ENCODE measurements at places on chromosomes 3 and 15.

DNA sequence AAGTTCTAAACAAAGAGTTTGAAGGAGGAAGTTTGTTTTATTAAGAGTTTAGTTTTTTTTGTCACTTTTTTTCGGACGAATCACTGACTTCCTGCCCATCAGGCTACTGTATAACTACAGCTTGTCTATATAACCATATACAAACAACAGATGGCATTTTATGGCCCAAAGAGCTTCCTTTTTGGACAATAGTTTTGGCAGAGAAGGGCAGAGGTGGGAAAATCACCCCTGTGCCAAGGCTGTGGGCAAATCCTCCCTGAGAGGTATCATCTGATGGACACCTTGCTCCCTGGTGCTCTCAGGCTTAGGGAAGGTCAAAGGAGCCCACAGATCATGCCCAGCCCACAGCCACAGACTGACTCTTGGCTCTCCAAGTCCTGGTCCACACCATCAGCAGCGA is 113.4 kb downstream of the OXNAD1 start:
- no peak for DNase-seq

DNA sequence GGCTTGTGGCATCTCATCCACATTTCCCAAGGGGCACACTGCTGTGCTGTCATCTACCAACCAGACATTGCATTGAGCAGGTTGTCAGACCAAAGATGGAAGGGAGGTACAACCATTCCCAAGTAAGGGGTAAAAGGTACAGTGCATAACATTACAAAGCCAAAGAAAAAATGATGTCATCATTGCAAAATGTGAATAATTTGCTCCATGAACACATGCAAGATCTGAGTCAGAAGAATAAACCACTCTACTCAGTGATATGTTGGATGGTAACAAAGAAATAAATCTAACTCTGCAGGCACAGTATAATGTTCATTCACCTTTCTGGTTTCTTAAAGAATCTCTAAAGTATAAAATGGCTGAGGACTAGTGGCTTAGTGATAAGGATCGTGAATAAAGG is 202.7 kb downstream of the MAGI1 start:
- peak; percentile 58 for DNase-seq

DNA sequence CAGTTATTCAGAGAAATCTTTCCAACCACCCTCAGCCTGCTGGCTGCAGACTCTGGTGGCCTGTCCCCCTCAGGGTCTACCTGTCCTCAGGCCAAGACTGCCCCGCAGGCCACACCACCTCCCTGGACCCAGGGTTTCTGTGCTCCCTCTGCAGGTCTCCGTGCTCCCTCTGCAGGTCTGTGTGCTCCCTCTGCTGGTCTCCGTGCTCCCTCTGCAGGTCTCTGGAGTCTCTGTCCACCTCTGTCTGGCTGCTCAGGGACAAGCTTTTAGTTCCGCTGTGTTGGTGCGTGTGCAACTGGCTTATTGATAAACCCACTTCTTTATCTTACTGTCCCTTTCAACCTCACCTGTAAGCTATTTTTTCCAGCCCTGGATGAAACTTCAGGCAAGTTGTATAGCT is 30.1 kb downstream of the BDH1 start:
- peak; percentile 61 for DNase-seq

GRCh38 chr15:67807141-67807540 is 18.2 kb upstream of the SKOR1 start:
- DNase-seq: no peak

GRCh38 chr3:147407498-147408187 is 1.3 kb upstream of the ZIC4 start:
- DNase-seq: peak; percentile 52

DNA sequence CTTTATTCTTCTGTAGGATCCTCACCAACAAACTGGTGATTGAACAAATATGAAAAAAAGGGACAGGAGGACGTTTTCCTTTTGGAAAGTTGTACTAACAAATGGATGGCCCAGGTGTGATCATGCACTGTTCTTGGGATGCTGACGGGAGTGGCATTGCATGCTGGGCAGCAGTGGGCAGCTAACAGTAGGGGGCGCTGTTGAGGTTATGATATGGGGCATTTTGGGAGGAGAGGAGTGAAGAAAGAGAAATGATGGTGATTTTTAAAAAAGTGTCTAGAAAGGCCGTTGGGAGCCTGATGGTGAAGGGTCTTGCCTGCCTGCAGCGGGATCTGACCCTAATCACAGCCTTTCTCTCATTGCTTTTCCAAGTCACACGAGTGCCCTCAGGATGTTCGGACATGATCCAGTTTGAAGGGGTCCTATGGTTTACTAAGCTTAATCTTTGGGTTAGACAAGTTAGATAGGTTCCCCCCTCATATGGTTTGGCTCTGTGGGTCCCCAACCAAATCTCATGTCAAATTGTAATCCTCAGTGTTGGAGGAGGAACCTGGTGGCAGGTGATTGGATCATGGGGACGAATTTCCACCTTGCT is 46.2 kb upstream of the PRTG start:
- DNase-seq: no peak

DNA sequence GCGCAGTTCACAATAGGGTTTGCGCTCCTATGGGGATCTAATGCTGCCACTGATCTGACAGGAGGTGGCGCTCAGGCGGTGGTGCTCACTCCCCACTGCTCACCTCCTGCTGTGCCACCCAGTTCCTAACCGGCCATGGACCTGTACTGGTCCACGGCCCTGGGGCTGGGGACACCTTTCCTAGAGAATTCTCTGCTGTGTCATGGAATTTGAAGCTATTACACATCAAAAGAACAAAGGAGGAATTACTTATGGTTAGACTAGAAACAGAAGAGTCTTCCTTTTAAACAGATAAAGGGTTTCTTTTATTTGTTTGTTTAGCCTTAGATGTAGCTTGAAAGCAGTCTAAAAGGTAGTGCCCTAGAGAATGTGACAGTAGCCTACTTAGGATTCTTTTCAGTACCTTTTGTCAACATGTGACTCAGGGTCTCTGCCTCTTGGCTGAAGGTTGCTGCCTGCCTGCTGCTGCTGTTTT is 50.3 kb downstream of the PAK2 start:
- DNase-seq: no peak

DNA sequence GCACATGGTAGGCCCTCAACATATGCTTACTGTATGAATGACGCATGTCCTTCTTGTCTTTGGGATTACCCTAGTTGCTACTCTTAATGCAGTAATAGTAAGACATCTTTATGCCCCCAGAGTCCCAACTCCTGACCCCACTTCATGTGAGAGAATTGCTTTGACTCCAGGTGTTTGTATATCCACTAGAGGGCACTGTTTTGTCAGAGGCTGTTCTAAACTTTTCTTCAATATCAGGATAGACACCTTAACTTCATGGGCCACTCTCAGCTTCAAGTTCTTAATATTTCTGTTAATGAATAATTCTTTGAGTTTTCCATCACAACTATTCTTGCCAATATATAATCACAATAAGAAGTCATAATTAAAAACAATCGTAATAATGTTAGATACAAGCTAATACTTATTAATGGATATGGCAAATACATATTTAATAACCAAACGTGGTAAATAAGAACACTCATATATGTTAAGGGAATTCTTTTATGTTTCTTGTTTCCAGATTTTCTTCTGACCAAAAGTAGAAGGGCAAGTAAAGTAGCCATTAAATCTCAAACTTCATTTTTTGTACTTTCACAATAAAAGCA is 337.2 kb upstream of the DNAJC19 start:
- peak; percentile 38 for DNase-seq

GRCh38 chr15:39388118-39388517 is 192.8 kb upstream of the THBS1 start:
- DNase-seq: no peak

DNA sequence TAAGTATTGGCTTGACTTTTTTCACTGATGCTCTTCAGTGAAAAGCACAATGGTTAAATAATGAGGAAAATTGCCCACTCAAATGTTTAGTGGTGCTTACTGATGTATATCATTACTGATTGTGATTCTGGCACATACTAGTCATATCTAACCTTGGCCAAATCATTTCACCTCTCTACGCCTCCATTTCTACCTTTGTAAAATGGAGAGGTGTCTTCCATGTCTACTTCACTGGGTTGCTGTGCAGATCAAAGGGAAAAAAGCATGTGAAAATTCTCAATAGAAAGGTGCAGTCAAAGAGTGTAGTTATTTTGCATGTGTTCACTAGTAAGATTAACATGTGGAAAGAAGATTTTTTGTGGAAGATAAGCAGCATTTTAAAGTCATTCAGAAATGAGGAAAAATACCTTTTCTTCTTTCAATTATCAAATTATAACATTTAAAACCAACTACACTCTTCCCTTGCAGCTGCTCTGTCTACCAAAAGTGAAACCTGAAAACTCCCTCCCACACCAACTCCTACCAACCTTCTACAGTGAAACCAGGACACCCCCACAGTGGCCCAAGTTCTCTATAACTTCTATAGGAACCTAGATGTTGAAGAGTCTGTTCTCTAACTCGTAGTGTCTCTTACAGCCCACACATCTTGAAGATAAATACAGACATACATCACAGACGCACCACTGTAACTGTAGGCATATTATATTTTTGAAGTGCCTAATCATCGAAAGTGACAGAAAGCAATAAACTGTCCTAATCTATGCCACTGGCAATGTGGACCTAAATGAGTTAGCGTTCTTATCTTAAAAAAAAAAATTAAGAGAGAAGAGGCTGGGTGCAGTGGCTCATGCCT is 1.4 kb downstream of the CD200R1 start:
- no peak for DNase-seq

DNA sequence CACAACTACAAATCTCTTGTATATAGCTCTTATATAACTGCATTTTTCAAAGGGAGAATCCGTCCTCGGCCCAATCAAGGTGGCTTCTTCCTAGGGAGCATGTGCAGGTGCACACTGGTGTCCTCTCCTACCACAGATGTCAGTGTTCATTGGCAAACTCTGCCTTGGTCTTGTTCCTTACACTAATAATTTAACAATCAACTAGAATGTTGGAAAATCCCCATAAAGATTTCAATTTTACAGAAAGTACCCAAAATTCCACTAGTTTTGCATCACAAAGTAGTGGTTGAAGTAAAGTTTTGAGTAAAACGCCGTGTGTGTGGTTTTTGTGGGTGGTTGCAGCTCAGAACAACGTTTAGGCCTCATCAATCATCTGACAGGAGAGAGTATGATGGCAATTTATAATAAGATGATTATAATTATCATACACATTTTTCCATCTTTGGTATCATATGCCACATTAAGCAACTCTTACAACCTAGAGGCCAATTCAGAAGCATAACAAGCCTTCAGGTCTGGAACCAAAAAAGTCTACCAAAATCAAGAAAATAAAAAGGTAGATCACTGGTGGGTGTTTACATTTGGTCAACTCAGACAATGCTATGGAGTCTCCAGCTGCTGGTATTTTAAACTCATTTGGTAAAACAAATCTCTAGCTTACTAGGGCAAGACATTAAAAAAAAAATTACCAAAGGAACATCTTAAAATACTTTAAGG is 128.9 kb upstream of the BHLHE40 start:
- DNase-seq: no peak

DNA sequence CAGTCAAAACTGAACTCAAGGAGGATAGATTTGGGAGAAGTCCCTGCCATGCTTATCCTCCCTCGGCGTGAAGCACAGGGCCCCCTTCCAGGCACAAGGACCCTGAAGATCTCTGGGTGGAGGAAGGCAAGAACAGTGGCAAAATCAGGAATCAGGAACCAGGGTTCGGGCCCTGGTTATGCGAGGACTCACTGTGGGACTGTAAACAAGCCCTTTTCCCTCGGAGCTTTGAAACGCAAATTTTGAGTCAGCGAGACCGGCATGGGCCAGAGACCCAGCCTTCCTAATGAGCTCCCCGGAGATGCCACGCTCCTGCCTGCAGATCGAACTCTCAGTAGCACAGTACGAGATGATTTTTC is 70.1 kb downstream of the SLC12A8 start:
- DNase-seq: no peak

DNA sequence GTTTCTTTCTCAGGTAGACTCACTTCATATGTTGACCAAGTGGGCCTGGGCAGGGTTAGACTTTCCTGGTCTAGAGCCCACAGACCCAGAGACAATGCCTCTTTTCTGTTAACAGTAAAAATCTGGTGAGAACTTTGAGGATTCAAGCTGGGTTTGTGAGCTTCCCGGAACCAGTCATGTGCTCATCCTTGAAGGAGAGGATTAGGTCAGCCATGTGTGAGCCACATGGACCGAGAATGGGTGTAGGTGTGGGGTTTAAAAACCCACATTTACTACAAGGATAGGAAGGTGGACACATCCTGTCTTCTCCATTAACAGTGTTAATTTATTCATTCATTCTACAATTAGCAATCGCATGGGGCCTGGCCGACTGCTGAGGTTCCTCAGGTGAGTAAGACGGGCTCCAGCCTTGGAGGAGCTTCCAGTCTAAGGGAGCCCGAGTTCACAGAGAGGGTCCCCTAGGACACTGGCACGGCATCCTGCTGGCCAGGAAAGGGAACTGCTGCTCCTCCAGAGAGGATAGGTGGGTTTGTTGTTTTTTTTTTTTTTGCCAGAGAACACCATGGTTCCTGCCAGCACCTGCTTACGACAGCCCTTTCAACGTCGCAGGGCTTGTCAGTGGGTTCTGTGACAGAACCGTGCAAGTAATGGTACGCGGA is 69.0 kb downstream of the SQOR start:
- DNase-seq: peak; percentile 4

- DNase-seq: no peak
Measured at GRCh38 chr3:9061634-9062033, 98.4 kb upstream of the RAD18 start.

- DNase-seq: no peak
Measured at GRCh38 chr3:95048564-95048963, 985.7 kb downstream of the NSUN3 start.

DNA sequence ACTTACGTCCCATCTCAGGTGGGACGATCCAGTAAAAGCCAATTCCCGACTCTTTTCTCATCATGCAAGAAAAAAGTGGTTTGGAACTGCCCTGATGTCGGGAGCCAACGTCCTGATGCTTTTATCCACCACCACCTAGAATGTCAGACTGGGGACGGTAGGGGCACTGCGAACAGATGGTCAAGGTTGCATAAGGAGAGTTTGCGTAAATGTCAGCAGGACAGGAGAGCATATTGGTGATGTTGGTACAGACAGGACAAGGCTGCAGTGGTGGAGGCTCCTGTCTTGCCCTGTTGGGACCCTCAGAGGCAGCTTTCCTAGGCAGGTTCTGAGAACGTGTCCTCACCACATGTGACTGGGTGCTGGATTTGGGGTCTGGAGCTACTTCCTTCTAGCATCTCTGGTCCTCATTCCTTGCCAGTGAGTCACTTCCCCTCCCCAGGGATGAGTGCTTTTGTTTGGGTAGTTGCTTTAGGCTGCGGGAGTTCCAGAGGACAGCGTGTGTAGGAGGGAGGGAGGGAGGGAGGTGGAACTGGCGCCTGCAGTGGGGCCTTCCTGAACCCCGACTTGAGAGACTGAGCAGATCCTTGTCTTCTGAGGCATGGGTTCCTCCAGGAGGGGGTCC is 21.0 kb downstream of the THSD4 start:
- peak; percentile 88 for DNase-seq

DNA sequence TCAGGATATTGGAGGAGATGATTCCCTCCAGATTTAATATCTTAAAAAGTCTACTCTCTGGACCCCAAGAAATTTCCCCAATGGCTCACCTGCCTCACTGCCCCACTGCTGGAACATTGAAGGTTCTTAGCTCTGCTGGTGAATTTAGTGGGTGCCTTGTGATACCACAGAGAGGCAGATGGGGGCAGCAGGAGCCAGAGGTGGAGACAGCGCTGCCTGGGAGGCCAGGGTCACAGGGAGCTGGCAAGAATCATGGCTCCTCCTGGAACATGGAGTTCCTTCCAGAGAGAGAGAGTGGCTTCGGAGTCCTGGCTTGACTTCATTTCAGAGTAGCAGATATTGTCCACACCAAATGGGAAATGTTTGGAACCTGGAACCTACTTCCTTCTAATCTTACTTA is 263.5 kb upstream of the CFAP20DC start:
- peak; percentile 77 for DNase-seq

- DNase-seq: no peak
Measured at GRCh38 chr3:141112686-141113297, 61.6 kb downstream of the SPSB4 start.

- DNase-seq: peak; percentile 23
Measured at GRCh38 chr3:172506094-172506493, 17.1 kb downstream of the TNFSF10 start.

Measured in choroid plexus epithelial cell (primary cell).